ENCODE measurements at places on chromosomes 5 and 9. TPM values are rescaled to one million over a fixed set of nuclear protein-coding genes. Genes with fewer than 3 reads are reported as not detected.

The ADGRD2 gene
- total RNA-seq, result not detected

The PKD2L2 gene
- not detected for total RNA-seq

The MXD3 gene
- total RNA-seq, result 30.7 TPM

The CAMK4 gene
- 7.3 TPM for total RNA-seq

The PCDHGC3 gene
- total RNA-seq, result 51.5 TPM

The TAF11L5 gene
- not detected for total RNA-seq

The UBE2R2 gene
- total RNA-seq, result 21.5 TPM

The TRPM6 gene
- total RNA-seq, result not detected

The ALG2 gene
- total RNA-seq, result 42.0 TPM

The SPINK6 gene
- total RNA-seq, result not detected

The RNF183 gene
- not detected for total RNA-seq

The RANBP3L gene
- total RNA-seq, result 0.13 TPM

The SLC36A3 gene
- total RNA-seq, result not detected

The ALDH1A1 gene
- total RNA-seq, result 0.13 TPM

The GPX8 gene
- 119 TPM for total RNA-seq

The HRCT1 gene
- total RNA-seq, result 3.4 TPM

The CD274 gene
- total RNA-seq, result 3.7 TPM

The PRR16 gene
- total RNA-seq, result 12.0 TPM

The CDC20B gene
- under 0.01 TPM for total RNA-seq

The SIT1 gene
- total RNA-seq, result not detected

The HAND1 gene
- not detected for total RNA-seq

The CCNI2 gene
- total RNA-seq, result under 0.01 TPM

The EIF4E1B gene
- total RNA-seq, result not detected

The PLGRKT gene
- 20.9 TPM for total RNA-seq

The TIMD4 gene
- not detected for total RNA-seq

The ARHGEF37 gene
- total RNA-seq, result 0.78 TPM

The PCDHGA5 gene
- 1.3 TPM for total RNA-seq

The PLPPR1 gene
- total RNA-seq, result not detected

The TMEM174 gene
- not detected for total RNA-seq

The FXN gene
- total RNA-seq, result 7.1 TPM

The SPINK4 gene
- total RNA-seq, result not detected

The SLC4A9 gene
- total RNA-seq, result not detected

The MCIDAS gene
- total RNA-seq, result not detected

The ADAMTSL1 gene
- 1.0 TPM for total RNA-seq

All from epithelial cell of alveolus of lung (primary cell).